NCI-H2081 treated with DMSO at 0.1 percent for 48 hours (cell line): ENCODE measurements at places on chromosomes 7 and 10.
A peak's percentile ranks its signal among the peaks of the same experiment; 100 is the strongest.

DNA sequence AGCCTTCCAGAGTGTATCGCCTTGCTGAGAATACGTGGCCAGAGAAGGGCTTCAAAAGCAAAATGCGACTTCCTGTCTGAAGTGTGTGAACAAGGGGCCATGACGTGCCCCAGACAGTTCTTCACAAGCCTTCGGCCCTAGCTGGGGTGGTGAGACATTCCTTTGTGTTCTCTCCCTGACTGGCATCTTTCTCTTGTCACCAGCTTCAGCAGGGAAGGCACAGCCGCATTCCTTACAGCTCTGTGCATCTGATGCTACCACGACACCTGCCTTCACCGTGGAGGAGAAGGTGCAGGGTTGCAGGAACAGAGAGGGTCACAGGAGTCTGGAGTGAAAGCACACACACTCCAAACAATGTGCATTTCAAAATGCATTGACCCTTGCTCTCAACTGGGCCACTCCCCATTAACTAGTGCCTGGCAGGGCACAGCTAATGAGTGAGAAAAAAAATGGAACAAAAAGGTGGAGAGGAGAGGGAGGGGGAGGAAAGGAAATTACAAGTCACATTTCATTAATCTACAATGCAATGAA lies 93.4 kb downstream of the GPR26 start:
- DNase-seq, result no peak

DNA sequence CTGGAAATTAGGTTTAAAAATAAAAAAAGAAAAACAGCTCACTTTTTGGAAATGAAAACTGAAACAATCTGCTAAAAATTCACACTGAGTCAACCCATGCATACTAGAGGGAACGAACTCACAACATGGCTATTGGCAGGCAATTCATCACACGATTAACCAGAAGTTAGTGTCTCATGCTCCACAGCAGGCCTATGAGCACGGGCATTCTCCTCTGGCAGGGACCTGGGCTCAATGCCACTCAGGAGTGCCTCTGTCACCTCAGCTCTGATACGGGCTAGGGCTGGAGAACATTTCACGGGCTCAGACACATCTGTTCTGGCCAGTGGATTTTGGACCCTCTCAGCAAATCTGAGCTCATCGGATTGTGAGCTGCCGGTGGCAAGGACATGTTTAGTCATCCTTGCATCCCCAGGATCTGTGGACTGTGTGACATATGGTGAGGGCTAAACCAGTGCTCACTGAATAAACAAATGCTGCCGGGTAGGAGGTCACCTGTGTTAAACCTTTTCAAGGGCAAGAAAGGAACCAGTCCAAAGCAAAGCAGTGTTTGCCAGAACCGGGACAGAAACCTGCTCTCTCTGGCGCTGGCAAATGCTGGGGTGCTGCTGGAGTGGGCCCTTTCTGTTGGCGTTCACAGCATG lies 40.1 kb downstream of the POLR3A start:
- DNase-seq, result no peak

GRCh38 chr10:125102821-125103220 lies 57.5 kb downstream of the CTBP2 start:
- DNase-seq, result no peak

GRCh38 chr10:35898716-35899440 lies 256.8 kb upstream of the FZD8 start:
- DNase-seq, result peak; percentile 24

DNA sequence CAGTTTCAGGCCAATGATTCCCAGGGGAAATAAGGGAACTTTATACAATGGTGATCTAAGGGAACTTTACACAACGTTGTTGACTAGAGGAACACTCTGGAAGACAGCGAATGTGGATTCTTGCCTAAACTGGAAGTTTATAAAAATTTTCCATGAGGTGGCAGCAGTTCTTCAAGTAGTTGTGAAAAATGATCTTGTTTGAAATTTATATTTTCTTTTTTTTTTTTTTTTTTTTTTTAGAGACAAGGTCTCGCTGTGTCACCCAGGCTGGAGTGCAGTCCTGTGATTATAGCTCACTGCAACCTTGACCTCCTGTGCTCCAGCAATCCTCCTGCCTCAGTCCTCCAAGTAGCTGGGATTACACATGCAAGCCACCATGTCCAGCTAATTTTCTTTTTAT lies 32.1 kb upstream of the GTF2I start:
- DNase-seq, result no peak

- DNase-seq, result no peak
These were observed 73.9 kb upstream of the GDF10 start for GRCh38 chr10:47225928-47226645.

- no peak for DNase-seq
These were observed 101.2 kb upstream of the PARD3 start for GRCh38 chr10:34916314-34916713.

DNA sequence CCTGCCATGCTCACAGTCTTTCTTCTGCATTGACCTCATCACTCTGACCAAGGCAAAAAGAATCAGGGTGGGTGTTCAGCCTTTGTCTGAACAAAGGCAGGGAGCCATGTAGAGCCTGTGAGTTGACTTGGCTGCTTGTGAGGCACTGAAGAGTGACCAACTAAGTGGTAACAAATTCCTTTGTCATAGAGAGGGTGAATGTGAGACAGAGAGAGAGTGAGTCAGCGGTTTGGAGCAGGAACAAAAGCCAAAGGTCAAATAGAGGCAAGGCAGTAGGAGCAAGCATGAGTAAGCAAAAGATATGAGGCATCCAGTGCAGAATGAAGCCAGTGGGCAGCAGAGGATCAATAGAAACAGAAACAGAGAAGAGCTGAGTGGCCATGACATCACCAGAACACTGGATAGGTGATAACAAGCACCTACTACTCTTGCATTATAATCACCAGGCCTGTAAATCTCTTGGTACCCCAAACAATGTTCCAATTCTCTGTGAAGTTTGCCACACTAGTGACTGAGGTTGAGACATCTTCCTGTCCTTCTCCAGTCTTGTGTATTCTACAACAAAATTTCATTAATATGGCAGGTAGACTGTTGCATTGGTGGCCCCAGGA lies 116.2 kb upstream of the LAMB4 start:
- no peak for DNase-seq

DNA sequence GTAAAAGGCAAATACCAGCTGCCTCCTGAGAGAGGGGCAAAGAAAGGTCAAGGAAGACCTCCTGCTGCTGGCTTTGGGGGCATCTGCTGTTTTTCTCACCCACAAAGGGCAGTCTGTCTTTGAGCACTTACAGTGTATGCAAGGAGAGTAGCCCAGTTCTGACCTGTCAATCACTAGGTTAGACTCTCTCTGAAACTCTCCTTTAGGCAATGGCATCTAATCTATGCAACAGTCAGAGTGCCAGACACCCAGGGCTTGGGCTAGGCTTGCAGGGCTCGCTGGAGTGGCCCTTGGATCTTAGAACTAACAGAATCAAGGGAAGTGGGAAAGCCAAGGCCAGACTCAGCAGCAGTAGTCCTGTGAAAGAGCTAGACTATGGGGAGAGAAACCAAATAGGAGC lies 522.9 kb downstream of the NRG3 start:
- no peak for DNase-seq

- DNase-seq, result no peak
These were observed 11.3 kb downstream of the STAG3 start for GRCh38 chr7:100189061-100189460.

- DNase-seq, result no peak
These were observed 64.7 kb upstream of the THSD7A start for GRCh38 chr7:11896663-11897062.

- DNase-seq, result no peak
These were observed 165.8 kb upstream of the KLF14 start for GRCh38 chr7:130899638-130900401.

GRCh38 chr7:45240273-45240771 lies 82.7 kb downstream of the RAMP3 start:
- no peak for DNase-seq

GRCh38 chr10:88115968-88116367 lies 252.5 kb downstream of the PTEN start:
- no peak for DNase-seq

DNA sequence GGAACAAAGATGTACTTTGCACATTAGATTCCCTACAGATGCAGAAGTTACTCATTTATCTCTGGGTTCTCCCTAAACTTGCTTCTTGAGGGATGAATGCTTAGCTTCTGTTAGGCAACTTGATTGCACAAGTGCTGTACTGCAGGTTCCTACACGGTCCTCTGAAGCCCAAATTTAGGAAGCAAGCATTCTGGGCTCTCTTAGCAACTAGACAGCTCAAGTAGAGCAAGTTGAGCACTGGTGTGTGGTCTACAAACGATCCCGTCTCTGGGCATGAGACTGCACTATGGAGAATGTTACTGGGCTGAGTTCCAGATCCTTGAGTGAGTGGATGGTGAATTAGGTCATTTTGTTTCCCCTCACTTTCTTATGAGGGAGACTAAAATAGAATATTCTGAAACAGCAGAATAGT lies 14.3 kb downstream of the SEMA3D start:
- no peak for DNase-seq

DNA sequence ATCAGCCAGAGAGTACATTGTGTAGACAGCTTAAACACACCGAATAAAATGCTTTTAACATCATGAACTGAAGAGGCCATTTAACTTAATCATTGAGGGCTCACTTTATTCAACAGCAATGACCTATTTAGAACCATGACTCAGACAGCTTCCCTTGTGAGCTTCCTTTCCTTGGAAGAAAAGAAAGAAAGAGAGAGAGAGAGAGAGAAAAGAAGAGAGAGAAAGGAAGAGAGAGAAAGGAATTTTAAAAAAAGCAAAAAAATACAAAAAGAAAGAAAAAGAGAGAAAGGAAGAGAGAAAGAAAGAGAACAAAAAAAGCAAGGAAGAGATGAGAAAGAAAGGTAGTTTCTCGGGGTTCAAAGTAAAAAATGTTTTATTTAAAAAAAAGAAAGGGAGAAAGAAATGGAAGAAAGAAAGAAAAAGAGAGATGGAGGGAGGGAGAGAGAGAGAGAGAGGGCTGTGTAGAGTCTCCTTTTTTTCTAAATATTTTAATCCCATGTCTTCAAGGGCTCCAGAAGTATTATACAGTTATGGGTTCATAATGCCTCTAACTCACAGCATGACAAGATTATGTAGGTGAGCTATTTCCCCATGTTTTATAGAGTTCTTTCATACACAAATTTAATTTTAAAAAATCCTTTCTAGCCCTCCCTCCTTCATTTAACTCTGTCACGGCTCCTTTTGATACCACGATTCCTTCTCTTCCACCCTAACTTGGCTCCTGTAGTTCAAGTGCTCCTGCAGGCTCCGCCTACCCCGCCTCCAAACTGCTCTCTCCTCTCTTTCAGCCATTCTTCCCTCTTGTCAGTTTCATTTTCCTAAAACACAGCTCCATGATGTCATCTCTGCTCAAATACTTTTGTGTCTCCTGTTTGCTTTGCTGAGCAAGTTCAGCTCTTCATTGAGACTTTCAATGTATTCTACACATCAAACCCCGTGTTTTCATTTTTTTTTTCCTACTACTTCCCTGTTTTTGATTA lies 85.5 kb downstream of the PRTFDC1 start:
- DNase-seq, result no peak

GRCh38 chr10:25725917-25726716 lies 207.9 kb upstream of the MYO3A start:
- DNase-seq, result peak; percentile 36

- no peak for DNase-seq
These were observed 6.1 kb downstream of the GSTO2 start for GRCh38 chr10:104274762-104275721.

- no peak for DNase-seq
These were observed 35.8 kb downstream of the IQUB start for GRCh38 chr7:123498601-123499000.

- peak; percentile 15 for DNase-seq
These were observed 149.9 kb downstream of the CPED1 start for GRCh38 chr7:121138262-121138933.

GRCh38 chr7:152553671-152554317 lies 118.0 kb upstream of the KMT2C start:
- DNase-seq, result no peak

- DNase-seq, result no peak
These were observed 10.4 kb downstream of the LHPP start for GRCh38 chr10:124472071-124472470.

GRCh38 chr10:101143345-101143630 lies 12.2 kb downstream of the TLX1 start:
- no peak for DNase-seq
